ENCODE measurements at places on chromosomes 3 and 15.

GRCh38 chr3:103963599-103963998 lies 1403.1 kb upstream of the ALCAM start:
- DNase-seq, result no peak

GRCh38 chr3:10907262-10907661 lies 85.3 kb upstream of the SLC6A1 start:
- no peak for DNase-seq

DNA sequence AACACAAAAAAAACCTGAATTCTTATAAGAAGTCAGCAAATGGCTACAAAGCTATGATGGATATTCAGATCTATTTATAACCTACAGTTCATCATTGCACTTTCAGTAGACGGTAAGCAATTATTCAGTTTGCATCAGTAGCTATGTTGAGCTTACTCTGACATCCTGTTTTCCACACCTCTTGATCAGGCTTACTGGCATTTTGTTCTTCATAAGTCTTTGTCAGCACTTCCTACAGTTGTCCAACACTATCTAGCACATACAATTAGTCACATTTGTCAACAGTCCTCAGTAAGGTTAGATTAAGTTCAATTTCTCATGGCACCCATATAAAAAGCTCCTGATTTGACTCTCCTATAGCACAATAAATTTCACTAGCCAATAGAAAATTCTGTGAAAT lies 71.2 kb upstream of the ST3GAL6 start:
- no peak for DNase-seq

DNA sequence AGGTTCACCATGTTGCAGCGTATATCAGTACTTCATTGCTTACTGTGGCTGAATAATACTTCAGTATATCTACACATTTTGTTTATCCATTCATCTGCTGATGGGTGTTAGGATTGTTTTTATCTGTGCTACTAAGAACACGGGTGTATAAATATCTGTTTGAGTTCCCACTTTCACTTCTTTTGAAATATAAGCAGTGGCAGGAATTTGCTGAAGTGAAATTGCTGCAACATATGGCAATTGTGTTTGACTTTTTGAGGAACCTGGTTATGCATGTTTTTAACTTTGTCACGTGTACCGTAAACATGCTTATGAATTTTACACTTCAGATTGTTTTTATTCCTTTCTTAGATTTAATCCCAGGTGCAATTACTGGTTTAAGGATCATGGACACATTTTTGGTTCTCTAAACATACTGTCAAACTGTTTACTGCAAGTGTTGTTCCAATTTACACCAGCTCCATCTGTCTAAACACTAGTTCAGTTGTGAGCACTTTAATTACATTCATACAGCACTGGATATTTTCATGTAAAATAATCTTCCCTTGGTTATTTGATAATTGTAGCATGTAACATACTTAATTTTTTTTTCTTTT lies 23.1 kb downstream of the TRAK1 start:
- no peak for DNase-seq

GRCh38 chr3:177096615-177097014 lies 100.7 kb downstream of the TBL1XR1 start:
- DNase-seq, result no peak

DNA sequence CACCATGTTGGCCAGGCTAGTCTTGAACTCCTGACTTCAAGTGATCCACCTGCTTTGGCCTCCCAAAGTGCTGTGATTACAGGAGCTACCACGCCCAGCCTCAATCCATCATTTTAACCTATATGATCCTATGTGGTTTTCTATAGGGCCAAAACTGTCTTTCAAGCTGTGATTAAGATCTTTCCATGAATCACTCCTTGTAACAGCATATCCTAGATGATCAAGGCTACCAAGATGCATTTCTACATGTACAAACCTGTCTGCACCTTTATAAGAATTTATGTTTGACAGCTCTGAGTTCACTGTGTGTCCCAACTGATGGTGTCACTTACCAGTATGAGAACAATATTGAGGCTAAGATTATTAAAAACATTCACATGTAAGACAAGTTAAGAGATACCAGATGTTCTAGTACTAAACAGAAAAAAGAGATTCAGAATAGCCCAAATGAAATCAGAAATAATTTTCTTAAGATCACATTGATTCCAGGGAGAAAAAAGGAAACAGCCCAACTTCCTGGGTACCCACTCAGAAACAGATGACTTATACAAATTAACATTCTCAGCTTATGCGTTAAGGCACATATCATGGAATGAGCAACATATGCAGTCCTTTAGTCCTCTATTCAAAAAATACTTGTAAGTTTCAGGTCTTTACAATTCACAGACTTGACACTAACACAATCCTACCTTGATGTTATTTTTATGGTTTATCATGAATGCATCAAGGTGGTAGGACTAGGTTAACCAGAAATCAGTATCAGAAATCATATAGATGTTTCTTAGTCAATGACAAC lies 24.8 kb upstream of the PPIB start:
- no peak for DNase-seq

DNA sequence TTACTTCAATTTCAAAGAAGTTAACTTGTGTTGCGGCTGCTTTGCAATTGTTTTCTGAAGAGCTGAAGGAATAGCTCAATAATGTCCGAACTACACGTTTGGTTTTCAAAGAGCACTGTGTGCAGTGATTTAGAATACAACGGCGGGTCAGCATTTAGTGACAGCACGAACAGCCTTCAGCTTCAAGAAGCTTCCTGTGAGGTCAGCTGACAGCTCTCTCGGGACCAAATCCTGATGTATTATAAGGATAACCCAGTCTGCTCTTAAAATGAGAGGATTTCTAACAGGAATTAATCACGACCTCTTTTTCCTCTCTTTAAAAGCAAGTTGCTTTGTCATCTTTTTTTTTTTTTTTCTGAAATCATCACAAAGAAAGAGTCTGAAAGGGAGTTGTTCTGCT lies 97.9 kb upstream of the UNC13C start:
- no peak for DNase-seq

DNA sequence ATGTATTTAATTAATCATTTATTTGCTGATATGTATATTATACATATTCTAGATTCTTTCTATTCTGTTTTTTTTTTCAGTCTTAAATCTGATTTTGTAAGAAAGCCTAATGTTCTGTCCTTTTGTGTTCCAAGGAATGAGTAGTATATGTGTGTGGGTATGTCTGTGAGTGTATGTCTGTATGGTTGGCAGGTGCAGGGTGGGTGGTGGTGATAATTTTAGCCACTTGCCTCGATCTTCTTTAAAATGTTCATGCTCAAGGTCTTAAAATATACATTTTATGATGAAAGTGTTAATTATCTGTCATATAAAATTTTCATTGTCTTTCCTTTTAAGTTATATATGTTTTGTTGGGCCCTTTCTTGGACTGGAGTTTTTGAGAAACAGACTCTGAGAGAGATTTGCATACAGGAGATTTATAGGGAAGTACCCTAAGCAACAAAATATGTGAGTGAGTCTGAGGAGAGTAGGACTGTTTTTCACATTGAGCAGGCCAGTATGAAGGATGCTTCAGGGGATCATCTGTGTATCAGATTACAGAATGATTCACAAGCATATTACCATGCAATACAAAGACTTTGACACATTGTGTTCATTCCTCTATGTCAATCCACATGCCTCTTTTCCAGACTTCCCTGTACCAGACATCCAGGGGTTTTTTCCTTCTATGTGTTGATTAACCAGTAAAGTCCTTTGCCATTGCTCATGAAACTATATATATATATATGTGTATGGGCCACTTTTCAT lies 211.0 kb upstream of the DPPA4 start:
- no peak for DNase-seq

DNA sequence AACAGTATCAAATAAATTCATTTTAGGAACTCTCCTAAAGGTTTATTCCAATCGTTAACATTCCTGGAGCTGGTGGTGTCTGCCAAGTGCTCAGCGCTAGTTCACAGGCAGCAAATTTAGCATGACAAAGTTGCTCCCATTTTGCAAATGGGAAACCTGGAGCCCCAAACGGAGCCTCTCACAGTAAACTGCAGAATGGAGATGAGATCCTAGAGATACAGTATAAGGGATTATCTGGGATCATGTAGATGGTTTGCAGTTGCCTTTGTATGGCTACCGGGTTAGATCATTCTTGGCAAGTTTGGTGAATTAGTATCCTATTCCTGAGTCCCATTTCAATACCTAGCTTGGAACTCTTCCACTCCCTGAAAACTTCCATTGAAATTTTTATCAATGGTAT lies 173.7 kb downstream of the CDIN1 start:
- no peak for DNase-seq

DNA sequence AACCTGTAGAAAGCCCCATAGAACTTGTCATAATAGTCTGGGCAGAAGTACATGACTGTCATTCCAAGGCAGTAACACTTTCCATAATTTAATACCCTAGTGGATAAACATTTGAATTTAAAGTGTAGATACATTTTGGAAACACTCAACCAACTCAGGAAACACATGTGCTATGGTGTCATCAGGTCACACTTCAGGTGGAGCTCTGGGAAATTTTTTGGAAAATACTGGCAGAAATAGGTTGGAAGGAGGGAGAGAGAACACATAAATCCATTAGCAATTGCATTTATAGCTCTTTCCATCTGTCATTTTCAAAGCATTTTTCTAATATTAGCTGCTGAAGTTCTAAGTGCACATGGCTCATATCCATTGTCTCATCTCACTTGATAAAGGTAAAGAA lies 135.7 kb downstream of the MEIS2 start:
- no peak for DNase-seq

- DNase-seq, result no peak
These were observed 18.8 kb downstream of the CA12 start for GRCh38 chr15:63362885-63363284.

DNA sequence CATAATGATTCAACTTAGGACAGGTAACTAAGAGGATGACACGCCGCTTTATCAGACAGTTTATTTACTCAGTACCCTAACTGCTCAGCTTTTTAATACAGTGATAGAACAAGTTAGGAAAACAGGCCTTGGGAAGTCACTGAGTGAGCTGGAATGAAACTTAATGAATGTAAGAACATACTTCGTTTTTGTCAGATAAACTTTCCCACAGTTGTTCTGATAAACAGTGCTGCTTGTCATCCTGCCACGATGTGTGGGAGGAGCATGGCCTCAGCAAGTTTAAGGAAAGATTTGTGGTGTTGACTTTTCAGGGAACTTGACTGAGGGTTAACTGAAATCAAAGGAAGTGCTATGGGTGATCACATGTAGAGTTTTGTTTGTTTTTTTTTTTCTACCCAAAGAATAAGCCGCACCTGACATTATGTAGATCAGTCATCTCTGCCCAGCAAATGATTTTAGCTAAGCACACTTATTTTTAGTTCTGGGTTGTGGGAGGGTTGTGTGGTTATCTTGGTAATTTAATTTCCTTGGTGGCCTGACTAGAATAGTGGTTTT lies 5.6 kb upstream of the P2RY14 start:
- no peak for DNase-seq

DNA sequence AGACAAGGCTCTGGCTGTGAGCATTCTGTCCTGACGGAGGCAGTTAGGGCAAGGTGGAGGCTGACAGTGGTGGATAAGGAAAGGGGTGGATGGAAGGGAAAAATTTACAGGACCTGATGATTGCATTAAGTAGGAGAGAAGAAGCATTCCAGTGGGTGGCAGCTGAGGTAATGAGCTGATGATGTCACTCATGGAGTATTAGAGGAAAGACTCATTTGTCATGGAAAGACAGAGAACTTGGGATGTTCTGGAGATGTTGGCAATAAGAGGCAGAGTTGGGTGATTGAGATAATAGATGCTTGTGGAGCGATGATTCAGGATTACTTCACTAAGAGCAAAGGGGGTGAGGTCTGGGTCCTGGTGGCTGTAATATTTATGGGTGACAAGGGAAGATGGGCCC lies 63.6 kb upstream of the SCN5A start:
- no peak for DNase-seq

GRCh38 chr3:27553886-27554540 lies 69.8 kb upstream of the SLC4A7 start:
- DNase-seq, result no peak

DNA sequence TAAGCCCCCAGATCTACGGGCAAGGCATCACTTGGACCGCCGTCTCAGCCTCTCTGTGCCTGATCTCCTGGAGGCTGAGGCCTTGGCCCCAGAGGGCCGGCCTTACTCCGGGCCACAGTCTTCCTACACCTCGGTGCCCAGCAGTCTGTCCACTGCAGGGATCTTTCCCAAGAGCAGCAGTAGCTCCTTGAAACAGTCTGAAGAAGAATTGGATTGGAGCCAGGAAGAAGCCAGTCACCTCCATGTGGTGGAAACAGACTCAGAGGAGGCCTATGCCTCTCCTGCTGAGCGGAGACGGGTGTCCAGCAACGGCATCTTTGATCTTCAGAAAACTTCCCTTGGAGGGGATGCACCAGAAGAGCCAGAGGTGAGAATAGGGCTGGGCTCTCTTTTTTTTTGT lies 67.0 kb downstream of the MCTP2 start:
- no peak for DNase-seq

- no peak for DNase-seq
These were observed 73.6 kb downstream of the TM4SF4 start for GRCh38 chr3:149547954-149548668.

DNA sequence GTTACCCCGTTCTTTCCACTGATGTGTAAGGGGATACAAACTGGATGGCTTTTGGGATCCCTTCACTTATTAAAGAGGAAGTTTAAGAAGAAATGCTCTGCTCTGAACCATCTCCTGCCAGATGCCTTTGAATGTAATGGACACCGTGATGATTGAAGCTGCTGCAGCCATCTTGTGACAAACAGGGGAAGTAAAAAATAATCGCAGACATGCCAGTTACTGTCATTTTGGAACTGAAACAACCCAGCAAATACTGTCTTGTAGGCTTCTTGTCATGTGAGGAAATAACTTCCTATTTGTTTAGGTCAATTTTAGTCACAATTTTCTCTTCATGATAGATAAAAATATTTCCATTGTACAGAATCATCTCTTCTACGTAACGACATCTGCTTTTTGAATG lies 224.0 kb downstream of the CHL1 start:
- no peak for DNase-seq

DNA sequence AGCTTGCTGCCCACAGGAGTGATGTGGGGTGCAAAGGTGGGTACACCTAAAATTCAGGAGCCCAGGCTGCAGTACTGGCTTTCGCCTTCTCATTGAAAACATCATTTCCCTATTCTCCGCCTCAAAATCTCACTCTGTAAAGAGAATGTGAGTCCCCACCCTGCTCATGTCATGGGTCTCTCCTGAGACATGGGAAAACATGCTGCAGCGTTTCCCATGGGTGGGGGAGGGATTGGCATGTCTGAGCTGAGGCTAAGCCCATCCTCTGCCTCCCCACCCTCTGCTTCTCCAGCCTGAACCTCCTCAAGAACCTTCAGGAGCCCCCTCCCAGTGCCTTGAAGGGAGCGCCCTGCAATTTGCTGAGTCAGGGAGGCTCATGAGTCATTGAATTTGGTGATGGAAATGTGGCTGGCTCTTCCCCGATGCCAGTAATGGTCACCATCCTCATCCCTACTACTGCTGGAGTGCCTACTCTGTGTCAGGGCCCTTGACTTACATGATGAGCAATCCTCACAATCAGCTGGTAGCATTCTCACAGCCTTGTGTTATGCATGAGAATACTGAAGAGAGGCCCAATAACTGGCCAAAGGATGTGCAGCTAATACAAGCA lies 28.8 kb downstream of the WNT5A start:
- no peak for DNase-seq

Data from NCI-H1436 (cell line).